ENCODE measurements at places on chromosomes 11 and 22.
A peak's percentile ranks its signal among the peaks of the same experiment; 100 is the strongest.

DNA sequence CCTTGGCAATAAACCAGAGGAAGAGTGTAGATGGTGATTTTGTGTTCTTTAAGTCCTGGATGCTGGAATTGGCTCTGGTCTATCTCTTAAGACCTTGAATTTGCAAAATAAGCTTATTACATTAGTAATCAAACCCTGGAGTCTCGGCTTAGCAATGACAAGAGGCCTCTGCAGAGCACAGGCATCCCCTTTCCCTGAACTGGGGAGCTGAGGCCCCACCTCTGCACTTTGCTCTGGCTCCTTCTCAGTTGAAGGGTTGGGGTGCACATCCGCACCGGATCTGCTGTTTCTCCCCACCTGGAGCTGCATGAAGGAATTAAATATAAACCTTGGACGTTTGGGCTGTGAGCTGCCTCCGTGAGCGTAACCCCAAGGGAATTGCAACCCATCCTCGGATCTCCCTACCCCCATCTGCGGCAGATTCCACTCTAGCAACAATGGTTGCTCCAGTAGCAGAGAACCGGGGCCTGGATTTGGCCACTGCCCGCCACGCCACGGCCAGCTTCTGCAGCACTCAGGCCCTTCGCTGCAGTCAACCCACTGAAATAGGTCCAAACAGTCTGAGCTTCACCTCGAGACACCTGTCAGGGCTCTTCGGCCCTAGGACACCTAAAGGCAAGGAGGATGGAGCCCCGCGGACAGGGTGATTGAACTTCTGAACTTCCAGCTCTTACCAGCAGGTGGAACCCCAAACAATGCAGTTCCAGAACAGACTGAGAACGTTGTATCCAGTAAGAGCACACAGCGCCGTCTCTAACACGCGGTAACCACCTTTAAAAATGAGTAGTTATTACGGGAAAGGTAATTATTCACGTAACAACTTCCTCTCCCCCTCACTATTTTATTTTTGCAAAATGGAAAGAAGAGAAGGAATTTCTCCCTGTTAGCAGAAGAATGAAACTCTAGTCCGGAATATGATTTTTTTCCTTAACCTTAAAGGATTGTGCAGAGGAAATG, 54.8 kb upstream of the CAPRIN1 start:
- peak; percentile 76 for DNase-seq

DNA sequence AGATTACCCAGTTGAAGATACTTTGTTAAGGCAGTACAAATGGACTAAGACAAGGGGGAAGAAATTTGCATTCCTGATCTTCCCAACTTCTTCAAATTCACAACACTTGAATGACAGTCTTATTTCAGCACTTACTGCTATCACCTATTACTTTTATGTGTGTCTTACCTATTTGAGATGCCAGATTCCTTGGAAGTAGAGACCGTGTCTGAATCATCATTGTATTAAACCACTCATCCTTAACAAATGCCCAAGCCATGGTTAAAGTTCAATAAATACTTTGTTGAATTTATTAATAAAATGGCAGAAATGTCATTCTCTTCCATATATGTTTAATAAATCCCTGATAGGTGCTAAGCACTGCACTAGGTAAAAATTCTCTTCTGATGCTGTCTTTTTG, 18.3 kb downstream of the SC5D start:
- no peak for DNase-seq

- no peak for DNase-seq
Measured at GRCh38 chr22:39674536-39674935, 104.0 kb downstream of the CACNA1I start.

- no peak for DNase-seq
Measured at GRCh38 chr11:2685051-2685450, 14.7 kb downstream of the KCNQ1OT1 start.

DNA sequence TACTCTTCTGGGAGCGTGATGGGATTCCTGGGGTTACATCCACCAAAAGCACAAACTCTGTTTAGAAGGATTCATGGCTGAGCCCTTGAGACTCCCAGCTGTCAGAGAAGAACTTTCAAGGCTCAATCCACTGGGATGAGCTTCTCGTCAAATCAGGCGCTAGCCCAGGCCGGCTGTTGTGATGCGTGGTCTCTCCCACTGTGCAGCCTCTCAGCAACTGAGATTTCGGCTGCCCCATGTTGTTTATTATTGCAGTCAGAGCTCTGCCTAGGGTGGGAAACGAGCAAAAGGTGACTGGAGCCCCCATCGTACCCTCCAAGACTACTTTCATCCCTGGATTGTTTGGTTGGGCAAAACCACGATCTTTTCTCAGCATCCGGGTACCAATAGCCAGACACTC, 251.6 kb downstream of the ETS1 start:
- DNase-seq = no peak

GRCh38 chr11:35012467-35013191, 96.2 kb downstream of the PDHX start:
- no peak for DNase-seq

- no peak for DNase-seq
Measured at GRCh38 chr11:95676308-95676707, 113.3 kb downstream of the FAM76B start.

DNA sequence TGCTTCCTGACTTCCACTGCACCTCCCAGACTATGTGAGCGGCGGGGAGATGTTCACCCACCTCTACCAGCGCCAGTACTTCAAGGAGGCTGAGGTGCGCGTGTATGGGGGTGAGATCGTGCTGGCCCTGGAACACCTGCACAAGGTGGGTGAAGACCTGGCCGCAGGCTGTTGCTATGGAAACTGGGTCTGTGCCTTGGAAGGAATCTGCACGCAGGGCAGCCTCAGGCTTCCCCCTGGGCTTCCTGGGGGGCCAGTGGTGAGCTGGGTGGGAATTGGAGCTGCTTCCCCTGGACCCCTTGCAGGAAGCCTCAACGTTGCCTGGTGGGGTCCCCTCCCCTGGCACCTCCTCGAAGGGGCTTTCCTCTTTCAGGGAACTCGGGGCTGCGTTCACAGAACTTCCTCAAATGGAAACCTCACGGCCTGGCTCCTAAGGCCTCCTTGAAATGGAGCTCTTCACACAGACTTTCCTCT, 1.5 kb downstream of the RPS6KA4 start:
- DNase-seq = no peak

- no peak for DNase-seq
Measured at GRCh38 chr11:95104856-95105255, 15.2 kb downstream of the ENDOD1 start.

DNA sequence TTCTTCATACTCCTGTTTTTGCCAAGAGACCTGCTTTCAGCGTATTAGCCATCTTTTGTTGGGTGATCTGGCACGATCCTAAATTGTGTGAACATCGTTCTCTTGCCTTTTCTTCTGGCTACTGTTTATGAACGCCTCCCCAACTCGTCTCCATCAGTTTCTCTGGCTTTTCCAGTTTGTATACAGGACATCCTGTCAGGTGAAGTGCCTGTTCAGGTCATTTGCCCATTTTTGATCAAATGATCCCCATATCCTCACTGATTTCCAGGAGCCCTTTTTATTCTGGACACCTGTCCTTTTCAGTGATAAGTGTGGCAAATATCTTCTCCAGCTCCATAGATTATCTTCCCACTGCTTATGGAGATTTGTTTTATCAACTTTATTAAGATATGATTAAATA, 22.5 kb upstream of the SYT8 start:
- no peak for DNase-seq

DNA sequence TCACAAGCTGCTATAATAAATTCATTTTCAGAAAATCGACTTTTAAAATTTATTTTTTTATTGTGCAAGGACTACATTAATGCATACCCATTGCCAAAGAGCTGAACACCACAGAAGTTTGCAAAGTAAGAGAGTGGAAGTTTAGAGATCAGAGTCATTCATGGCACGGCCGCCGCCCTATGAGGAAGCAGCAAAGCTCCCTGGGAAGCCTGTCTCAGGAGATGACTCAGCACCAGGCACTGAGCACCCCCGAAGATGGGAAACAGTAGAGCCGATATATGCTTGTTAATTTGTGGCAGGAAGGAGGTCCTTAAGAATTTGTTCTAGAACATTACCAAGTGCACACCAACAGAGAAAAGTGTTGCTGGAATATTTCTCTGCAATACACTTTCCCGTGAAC, 693.7 kb downstream of the OPCML start:
- DNase-seq = no peak

GRCh38 chr11:102734650-102735049, 9.9 kb upstream of the MMP8 start:
- DNase-seq = no peak

DNA sequence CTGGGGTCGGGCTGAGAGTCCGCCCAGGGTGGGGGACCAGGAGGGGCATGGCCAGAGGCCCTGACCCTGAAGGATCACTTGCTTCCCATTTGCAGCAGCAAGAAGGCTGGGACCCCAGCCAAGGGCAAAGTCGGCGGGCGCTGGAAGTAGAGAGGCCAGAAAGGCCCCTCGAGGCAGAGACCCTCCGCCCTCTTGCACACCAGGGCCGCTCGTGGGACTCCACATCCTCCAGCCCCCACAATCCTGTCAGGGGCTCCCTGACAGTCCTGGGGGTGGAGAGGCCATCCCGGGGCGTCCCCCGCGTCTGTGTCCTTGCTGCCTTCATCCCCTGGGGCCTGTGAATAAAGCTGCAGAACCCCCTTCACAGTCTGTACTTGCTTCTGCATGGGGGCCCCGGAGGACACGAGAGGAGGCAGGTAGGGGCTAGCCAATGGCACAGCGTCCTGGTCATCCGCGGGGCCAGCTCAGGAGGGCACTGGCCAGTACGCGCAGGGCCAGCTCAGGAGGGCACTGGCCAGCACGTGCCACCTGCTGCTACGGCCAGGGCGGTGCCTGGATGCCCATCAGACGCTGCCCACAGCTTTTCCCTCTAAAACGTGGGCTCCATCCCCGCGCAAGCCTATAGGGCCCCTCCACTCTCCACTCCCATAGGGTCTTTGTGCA, 8.7 kb upstream of the MRPL23 start:
- DNase-seq = no peak

- DNase-seq = no peak
Measured at GRCh38 chr11:796565-797295, 1.4 kb downstream of the SLC25A22 start.

GRCh38 chr11:45896422-45896984, 10.6 kb downstream of the FREY1 start:
- DNase-seq = peak; percentile 90

DNA sequence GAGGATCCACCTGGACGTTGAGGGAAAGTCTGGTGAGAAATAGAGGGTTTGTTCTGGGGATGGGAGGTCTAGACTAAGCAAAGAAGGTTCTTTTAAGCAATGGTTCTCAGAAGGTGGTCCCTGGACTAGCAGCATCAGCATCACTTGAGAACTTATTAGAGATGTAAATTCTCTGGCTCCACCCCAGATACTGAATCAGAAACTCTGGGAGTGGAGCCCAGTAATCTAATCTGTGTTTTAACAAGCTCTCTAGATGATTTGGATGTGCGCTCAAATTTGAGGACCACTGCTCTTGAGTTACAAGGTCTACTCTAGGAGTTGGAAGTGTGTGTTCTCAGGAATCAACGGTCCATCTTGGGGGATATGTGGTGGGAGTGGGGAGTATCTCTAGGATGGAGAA, 3.3 kb upstream of the ABCG4 start:
- DNase-seq = no peak

DNA sequence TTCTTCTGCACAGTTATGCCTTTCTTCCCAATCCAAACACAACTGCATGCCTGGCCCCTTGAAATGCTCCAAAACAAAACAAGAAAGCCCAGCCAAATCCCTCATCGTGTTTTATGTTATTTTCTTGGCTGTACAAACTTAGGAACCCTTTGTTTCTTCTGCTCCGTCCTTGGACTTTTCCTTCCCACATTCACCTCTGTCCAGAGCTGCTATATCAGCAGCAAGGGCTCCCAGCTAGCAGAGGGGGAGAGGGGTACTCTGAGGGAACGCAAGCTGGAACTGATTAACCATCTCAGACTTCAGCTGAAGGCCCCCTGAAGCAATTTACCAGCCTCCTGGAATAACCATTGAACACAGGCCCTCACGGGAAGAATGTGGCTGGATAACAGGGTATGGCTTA, 214.7 kb downstream of the TENM4 start:
- DNase-seq = no peak

- DNase-seq = no peak
Measured at GRCh38 chr22:50581950-50582492, 628 bp downstream of the CHKB start.

DNA sequence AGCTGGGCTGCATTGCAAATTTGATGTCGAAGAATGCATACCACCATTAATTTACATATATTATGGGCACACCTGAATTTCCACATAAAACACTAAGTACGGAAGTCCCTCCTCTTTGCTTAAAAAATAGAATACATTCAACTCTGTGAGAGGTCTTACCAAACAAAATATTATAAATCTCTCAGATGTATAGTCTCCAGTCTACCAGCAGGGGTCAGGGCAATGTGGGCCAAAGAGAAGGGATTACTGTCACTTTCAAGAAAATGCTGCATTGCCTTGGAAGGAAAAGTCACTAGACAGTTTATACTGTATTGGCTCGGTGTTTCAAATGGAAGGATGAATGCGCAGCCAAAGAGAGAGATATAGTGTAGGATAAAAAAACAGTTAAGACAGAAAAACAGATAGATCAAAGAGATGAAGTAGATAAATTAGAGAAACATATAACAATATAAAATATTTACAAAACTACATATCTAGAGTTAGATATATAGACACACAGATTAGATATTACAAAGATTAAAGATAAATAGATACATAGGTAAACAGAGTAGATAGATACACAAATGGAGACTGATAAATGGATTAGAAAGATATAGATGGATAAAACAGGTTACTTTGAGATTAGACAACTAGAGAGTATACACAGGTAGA, 20.9 kb downstream of the SERGEF start:
- DNase-seq = peak; percentile 65

GRCh38 chr11:76810151-76810853, 27.1 kb downstream of the TSKU start:
- no peak for DNase-seq

- no peak for DNase-seq
Measured at GRCh38 chr11:20600020-20600346, 575 bp downstream of the SLC6A5 start.

- DNase-seq = no peak
Measured at GRCh38 chr22:29700900-29701154, 19.0 kb upstream of the CABP7 start.

GRCh38 chr11:85941380-85941973, 86.3 kb downstream of the CCDC83 start:
- peak; percentile 61 for DNase-seq

- DNase-seq = no peak
Measured at GRCh38 chr22:49582181-49582580, 245.5 kb downstream of the BRD1 start.

- DNase-seq = peak; percentile 73
Measured at GRCh38 chr11:76208438-76209374, 2.4 kb upstream of the WNT11 start.

Data from NCI-H1105 (cell line).